ENCODE measurements at places on chromosomes 2 and 18.

DNA sequence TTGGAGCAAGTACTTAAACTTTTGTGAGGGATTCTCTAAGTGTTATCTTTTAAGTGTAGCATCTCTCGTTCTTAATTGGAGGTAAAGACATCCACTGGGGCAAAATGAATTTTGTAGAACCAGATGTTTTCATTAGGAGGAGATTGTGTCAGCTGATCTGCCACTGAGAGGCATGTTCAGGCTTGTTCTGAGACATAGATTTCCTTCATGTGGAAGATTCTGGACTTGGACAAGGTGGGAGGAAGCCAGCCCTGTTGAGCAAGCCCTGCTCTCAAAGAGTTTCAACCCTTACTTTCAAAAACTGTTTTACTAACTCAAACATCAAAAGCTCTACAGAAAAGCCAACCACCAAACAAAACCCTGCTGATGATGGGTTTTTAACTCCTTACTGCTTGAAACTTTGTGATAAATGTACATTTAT, 6.5 kb downstream of the MAP4K4 start:
- no peak for DNase-seq

- no peak for DNase-seq
Measured at GRCh38 chr18:32317651-32318050, 127.8 kb downstream of the MEP1B start.

DNA sequence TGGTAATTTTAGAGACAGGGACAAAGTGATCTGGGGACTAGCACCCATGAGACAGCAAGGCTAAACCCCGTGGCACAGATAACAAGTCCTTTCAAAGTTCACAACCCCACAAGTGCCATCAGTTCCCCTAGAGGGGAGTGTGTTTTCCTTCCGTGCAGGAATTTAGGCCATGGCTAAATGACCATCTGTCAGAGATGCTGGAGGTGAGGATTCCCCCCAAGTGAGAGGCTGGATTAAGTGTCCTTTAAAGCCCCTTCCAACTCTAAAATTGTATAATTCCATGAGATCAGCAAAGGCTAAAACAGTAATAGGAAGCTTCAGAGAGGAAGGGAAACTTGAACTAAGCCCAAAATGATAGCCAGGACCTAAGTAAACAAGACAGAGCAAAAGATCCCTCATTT, 8.7 kb downstream of the FEZ2 start:
- DNase-seq = no peak

DNA sequence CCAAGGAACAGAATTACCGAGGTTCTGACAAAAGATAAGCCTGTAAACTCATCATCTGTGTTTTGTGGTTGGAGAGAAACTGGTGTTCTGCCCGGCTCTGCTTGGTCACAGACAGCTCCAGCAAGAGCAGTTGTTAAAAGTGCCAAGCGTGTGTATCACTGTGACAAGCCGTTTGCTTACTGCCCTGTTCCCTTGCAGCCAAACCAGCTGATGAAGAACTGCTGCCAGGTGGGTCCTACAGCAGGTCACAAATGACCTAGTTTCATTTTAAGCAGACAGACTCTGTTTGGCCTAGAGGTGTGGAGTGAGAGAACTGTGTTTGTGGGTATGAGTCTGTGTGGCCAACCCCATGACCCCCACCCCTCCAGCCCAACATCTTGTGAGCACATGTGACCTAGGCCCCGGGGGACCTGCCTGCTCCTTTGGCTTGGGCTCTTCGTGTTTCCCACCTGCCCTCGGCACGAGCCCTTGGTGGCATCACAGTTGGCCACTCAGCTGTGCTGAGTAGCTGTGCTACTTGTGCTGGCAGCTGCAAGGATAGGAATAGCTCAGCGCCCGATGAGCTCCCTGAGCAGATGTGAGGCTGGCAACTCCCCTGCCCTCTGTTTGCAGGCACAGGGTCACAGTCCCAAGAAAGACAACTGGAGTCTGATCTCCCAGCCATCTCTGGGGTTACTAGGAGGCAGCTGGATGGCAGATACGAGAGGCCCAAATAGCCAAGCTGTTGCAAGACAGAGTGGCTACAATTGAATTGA, 9.7 kb downstream of the OXER1 start:
- DNase-seq = no peak

DNA sequence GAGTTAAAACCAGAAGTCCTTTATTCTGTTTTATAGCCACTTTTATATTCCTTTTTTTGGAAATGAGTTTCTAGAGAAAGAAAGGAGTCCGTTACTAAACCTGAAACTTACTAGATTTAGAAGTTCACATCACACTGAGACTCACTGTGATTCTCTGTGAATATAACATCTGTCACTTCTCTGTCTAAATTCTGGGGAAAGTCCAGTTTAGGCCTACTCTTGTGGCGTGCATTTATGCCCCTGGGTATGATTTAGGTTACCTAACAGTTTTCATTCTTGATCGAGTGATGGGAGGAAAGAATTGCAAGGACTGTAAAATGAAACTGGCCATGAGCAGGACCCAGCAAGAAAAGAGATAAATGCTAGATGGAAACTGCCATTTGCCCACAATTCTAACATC, 449.6 kb downstream of the SPAG16 start:
- DNase-seq = no peak

DNA sequence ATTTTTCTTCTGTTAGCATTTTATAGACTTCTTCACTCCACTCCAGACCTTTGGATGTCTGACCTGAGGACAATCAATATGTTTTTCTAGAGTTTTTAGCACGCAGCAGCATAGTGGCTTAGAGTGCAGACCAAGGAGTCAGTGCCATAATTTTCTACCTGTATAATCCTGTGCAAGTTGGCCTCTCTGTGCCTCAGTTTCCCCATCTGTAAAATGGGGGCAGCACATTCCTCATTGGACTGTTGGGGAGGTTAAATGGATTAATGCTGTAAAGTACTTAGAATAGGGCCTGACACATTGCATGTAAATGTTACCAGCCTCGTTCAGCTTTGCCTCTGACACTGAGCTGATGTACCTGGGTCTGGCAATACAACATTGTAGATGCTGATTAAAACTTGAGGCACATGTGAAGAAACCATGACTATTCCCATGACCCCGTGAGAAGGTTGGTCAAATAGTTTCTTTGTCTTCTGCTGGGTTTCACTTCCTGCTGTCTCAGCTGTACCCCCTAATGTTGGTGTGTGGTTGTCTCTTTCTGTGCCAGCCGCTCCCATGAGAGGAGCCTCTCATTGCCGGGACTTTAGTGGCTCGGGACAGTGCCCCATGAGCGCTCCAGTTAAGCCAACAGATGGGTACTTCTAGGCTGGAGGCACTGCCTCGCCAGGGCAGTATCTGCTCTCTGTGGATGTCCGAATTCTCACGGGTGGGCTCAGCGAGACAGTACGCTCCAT, 125.3 kb downstream of the SH3RF3 start:
- DNase-seq = no peak

DNA sequence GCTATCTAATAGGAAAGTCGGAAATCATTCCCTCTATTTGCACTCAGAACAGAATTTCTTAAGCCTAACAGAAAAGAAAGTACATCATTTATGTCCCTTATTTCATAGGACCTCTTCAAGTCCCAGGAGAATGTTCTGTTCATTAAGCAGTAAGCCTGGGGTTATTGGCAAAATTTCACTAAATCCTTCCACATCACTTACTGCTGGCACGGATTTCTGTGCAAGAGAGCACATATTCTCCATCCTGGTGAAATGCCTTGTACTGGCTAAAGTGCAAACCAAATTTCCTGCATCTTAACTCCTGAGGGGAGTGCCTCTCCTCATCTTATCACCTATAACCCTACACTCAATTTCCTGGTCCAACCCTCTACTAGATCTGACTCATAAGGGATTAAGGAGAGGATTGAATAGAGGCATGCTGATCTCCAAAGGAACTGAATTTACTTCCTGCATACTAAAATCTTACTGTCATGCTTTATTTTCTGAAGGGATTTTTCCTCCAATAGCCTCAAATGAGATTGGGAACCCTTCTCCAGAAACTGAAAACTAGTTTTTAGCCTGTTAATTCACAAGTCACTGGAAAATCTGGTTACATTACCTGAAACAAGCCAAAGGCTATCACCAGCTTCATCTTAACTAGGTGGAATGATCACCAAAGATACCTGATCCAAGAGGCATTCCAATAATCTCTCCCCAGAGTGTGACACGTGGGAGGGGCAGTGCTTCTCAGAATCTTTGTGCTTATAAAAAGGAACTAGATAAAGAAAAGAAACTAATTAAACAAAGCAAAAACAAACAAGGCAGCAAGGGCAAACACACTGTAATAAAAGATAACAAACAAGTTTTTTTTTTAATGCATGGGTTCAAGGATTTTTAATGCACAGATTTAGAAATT, 311.1 kb downstream of the NR4A2 start:
- DNase-seq = no peak

DNA sequence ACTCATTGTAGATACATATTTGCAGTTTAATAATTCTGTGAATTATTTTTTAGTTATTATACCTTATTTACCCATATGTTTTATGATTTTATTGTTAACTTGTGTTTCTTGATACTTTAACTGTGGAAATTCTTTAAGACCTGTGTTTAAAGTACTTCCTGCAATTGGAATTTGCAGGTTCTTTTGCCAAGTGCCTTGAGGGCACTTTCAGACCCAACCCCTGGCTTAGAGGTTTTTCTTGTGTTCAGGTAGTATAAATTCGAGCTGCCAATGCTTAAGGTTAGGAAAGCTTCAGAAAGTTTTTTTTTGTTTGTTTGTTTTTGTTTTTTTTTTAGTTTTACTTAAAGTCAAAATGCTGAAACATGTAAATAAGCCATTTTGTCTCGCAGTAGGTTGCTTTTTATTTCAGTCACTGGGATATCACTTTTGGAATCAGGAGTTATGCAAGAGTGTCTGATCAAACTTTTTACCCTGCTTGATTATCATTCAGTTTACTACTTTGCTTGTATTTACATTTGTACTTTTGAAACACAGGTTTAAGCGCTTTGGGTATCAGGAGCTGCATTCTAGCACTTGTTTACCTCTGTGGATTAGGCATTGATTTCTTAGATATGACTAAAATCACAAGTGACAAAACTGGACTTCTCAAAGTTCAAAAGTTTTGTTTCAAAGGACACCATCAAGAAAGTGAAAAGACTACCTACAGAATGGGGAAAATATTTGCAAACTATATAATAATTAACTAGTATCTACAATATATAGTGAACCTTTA, 31.8 kb downstream of the TDRD15 start:
- no peak for DNase-seq

GRCh38 chr18:25457126-25457525, 105.2 kb upstream of the ZNF521 start:
- DNase-seq = no peak

GRCh38 chr2:70944111-70944690, 8.5 kb downstream of the ATP6V1B1 start:
- no peak for DNase-seq

DNA sequence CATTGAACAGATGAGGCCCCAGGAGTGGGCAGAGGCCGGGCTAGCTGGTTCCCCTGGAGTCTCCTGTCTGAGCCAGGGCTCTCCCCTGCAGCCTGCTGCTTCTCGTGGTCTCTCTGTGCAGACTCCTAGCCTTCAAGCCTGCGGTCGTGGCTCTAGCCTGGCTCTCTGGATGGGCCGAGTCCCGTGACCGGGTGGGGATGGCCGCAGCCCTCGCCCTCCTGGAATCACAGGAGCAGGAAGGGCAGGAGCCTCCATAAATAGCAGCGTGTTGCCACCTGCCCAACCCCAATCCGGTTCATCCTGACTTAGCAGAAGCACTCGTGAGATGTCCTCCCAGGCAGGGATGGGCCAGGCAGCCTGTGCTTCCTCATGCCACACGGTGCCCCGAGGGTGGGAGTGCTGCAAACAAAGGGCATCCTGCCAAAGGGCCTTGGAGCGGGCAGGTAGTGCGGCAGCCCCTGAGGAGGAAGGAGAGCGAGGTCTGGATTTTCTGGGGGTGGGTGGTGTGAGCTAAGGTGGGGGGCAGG, 43.9 kb downstream of the FOSL2 start:
- DNase-seq = no peak

DNA sequence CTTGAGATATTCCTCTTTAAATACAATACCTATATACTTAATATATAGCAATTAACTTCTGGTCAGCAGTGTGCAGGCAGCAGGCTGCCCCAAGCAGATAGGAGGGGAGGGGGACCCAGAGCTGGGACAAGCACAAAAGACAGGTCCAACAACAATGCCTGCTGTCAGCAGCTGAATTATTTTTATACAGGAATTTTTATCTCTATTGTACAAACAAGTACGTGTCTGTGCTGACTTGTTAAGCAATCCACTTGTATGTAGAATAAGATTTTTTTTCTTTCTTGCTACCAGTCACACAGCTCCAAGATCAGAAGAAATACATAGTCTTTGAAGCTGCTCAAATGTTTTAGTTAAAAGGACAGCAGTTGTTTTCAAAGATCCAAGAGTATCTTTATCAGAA, 16.7 kb downstream of the BCL11A start:
- no peak for DNase-seq

DNA sequence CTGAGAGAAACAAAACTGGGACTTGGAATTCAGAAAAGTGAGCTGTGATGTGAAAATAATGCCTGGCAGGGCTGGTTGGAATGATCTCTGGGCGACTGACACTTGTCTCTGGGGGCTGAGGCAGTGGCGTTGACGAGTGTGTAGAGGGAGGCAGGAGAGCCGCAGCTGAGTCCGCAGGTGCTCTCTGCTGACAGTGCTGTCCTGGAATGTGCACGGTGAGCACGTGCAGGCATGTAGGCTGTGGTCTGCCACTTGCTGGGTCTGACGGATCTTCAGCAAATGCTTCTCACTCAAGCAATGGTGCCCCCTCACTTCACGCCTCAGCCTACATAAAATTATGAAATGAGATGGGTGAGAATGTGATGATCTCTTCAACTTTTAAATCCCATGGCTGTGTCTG, 38.5 kb upstream of the ATP9B start:
- DNase-seq = no peak
